Esophagus (tissue), 2 donors: ENCODE measurements at places on chromosomes 2 and 18. TPM values are rescaled to one million over a fixed set of nuclear protein-coding genes. Genes with fewer than 3 reads are reported as not detected.

The BMP10 gene
- not detected for polyA plus RNA-seq

The EFEMP1 gene
- 19.1 TPM for polyA plus RNA-seq

The ST6GAL2 gene
- polyA plus RNA-seq, result 1.1 TPM

The MATN3 gene
- polyA plus RNA-seq, result 0.14 TPM

The PMAIP1 gene
- 14.4 TPM for polyA plus RNA-seq

The MAPK4 gene
- 0.16 TPM for polyA plus RNA-seq
